Type B pancreatic cell (in vitro differentiated cells): ENCODE measurements at places on chromosomes 6 and 20. TPM values are rescaled to one million over a fixed set of nuclear protein-coding genes. Genes with fewer than 3 reads are reported as not detected.

Gene BCAS4
- 6.3 and 9.3 TPM in 2 replicates for total RNA-seq

Gene HNF4A
- total RNA-seq = 19.9 and 41.7 TPM in 2 replicates

GRCh38 chr6:23091795-23092194 is 522.4 kb downstream of the HDGFL1 start:
- no peak for DNase-seq

DNA sequence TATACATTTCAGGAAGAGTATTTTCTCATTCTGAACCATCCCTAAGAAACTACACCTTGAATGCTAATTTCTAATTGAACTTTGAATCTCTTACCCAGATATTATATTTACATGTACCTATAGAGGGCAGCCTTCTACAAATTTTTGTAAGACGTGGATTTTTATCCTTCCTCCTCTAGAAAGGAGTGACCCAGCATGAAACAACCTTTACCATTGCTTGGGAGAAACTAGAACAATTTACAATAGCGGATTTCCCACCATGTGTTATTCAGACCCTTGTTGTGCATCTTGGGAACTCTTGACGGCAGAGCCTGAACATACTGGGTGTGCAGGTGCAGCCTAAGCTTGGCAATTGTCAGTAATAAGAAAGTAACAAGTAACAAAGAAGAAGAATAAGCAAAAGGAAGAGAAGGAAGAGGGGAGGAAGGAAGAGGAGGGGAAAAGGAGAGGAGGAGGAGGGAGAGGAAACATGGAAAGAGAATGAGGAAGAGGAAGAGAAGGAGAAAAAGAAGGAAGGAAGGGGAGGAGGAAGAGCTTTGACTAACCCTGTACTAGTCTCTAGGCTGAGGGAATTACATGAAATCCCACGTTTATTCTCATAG is 10.8 kb upstream of the TAAR1 start:
- no peak for DNase-seq

DNA sequence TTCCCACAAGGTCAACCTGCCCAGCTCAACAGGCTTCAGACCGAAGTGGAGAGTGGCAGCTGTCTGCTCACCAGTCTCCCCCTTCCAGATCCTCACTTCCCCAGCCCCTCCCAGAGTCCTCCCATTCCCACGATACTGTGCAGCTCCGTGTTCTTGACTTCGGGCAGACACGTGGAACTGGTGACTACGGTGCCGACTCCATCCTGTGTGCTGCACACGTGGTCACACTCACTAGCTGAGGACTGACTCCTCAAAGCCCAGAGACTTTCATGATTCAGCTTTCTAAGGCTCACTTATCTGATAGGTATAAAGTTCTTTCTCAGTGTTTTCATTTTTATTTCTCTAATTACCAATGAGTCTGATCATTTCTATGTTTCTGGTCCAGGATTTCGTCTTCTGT is 32.4 kb downstream of the GABRR2 start:
- DNase-seq = no peak

GRCh38 chr6:90678049-90678779 is 91.3 kb upstream of the MAP3K7 start:
- no peak for DNase-seq

- DNase-seq = no peak
Observed at GRCh38 chr20:39605908-39606307, 643.8 kb downstream of the DHX35 start.

DNA sequence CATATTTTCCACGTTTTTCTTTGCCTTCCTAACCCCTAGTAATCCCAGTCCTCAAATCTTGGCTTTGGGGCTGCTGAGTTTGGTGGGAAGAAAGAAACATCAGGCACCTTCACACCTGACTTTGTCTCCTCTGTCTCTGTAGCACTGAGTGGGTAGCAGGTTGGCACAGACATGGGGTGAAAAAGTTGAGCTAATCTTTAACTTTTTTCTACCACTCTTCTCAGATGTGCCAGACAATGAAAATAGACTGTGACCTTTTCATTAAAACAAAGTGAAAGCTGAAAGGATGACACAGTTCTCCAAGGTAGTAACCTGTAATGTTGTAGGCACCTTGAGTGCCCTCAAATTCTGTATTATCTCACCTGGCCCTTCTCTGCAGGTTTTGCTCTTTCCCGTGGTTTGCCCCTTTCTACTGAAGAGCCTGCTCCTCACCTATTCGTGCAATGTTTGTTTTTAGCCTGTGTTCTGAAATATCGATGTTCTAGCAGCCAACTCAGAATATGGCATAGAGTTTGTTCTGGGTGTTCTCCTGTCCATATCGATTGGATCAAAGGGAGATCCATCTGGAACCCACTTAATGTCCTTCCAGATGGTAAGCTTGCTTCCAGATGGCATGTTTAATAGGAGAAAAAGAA is 57.8 kb upstream of the ATXN1 start:
- DNase-seq = no peak

GRCh38 chr6:24867104-24867703 is 68.5 kb upstream of the ARMH2 start:
- DNase-seq = no peak
